ENCODE measurements at places on chromosomes 7 and 10.

GRCh38 chr7:4225361-4225771 is 456.7 kb upstream of the FOXK1 start:
- no peak for DNase-seq

DNA sequence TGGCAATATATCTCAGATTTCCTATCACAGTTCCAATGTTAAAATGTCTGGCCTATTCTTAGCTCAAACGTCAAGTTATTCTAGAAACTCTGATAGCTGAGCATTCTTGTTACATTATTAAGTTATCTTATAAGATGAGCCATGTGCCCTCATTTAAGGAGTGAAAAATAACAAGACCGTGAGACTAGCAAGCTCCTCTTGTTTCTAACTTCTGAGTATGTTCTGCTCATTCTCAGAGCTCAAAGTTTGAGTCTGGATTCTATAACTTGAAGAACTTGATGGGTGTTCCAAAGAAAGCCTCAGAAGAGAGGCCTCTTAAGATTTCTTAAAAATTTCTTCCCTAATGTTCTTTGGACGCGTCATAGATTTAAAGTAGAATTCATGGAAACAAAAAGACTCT is 215.2 kb downstream of the HTR7 start:
- DNase-seq = no peak

- no peak for DNase-seq
Observed at GRCh38 chr10:4064489-4064888, 279.5 kb upstream of the KLF6 start.

DNA sequence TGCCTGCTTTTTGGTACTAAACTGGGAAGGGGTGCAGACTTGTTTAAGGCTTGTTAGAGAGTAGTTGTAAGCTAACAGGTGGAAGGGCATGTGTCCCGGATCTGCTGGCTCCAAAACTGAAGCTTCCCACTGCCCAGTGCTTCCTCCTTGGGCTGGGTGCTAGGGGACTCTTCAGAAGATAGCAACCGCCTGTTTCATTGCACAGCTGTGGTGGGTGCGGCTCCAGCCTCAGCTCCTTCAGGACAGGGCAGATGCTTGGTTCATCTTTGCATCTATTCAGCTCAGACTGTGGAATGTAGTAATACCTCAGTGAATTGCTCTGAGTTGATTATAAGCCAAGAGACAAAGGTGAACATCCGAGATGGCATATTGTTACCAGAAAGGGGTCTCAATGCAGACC is 527.1 kb downstream of the TYW1 start:
- no peak for DNase-seq

DNA sequence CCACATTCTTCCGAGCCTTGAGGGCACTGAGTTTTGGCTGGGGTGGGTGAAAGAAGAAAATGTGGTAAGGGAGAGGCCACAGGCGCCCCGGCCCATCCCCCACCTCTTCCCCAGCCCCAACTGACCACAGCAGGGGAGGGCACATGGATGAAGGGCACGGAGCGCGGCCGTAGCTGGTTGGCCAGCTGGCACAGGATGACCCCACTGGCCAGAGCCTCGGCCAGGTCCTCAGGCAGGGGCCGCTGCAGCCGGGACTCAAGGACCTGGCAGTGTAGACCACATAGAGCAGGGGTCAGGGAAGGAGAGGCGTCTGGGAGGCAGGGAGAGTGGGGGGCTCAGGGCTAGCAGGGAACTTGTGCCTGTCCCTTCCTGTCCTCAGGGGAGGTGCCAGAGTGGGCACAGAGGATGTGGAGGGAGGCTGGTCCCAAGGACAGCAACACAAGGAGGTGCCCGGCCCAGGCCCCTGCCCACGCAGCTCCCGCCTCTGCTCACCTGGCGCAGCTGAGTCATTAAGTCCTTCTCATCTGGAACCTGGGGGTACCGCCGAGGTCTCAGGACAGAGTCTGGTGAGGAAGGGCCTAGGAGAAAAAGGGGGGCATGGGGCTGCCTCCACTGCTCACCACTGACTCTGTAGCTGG is 2.2 kb upstream of the SAP25 start:
- no peak for DNase-seq

- DNase-seq = no peak
Observed at GRCh38 chr10:21985541-21985940, 18.0 kb downstream of the DNAJC1 start.

- DNase-seq = no peak
Observed at GRCh38 chr10:117164592-117165537, 26.8 kb upstream of the VAX1 start.

DNA sequence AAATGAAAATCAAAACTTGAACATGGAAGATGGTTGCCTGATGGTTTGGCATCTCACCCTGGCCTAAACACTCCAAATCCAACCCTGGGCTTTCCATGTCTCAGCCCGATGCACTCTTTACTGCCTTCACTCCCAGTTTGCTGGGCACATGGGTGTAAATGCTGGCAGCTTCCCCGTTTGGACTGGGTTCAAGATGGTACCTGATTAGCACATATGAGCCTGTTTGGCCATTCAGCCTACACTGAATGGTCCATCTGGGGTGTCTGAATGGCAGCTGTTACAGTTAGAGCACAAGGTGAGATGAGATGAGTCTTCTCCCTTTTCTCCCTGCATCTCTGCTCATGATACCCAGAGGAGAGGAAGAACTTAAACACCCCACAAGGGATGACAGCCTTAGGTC is 37.1 kb downstream of the ATXN7L1 start:
- no peak for DNase-seq

DNA sequence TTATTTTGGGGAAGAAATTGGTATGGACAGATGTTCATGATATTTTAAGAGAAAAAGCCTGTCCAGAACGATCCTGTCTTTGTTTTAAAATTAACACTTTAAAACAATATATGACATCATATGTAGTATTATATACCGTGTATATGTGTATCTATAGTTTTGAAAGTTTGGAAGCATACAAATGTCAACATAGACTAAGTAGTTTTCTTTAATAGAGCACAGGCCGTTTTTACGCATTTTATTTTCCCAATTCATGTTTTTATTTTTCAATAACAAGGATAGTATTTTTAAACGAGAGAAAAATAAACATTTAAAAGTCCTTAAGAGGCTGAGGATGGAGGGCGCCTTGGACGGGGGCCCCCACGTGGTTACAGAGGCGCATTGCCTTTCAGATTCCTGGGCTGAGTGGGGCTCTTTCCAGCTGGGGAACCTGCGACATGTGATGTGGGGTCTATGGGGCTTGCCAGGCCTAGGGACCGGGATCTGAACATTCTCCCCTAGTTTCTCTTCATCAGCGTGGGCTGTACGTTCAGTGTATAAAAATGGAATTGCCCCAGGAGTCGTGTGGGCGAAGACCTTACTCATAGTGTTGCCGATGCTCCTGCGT is 127.8 kb upstream of the ZNF746 start:
- DNase-seq = peak; percentile 4

DNA sequence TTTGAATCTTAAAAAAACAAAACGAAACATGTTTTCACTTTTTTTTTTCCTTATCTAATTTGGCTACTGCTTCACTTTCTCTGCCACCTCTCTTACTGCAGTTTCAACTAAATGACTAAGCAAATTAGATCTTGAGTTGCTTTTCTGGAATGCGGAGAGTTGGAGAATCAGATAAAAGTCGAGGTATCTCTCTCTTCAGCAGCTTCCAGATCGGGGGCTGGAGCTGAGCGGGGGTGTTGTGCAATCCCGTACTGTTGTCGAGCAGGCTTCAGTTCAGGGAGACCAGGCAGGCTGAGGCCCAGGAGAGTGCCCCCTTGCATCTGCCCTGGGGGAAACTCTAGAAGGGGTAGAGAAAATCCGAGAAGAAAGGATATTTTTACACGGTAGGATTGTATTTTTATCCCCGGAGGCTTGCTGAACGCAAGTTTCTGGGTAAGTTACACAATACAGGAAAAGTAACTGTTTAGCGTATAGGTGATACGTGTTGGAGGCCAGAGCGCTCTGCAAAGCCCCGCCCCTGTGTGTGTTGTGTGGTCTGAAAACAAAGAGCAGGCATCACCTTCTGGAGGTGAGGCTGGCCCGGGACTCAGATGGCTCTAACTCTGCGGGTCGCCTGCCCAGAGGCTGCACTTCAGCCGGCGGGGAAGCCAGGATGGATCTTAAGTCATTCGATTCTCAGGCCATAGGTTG is 116.6 kb downstream of the KLF6 start:
- no peak for DNase-seq
